NCI-H345 (cell line): ENCODE measurements at places on chromosomes 5 and 9.
A peak's percentile ranks its signal among the peaks of the same experiment; 100 is the strongest.

- DNase-seq, result no peak
Observed at GRCh38 chr5:74517700-74518099, 122.8 kb downstream of the ENC1 start.

GRCh38 chr5:35518104-35518503 is 99.6 kb upstream of the SPEF2 start:
- DNase-seq, result no peak

DNA sequence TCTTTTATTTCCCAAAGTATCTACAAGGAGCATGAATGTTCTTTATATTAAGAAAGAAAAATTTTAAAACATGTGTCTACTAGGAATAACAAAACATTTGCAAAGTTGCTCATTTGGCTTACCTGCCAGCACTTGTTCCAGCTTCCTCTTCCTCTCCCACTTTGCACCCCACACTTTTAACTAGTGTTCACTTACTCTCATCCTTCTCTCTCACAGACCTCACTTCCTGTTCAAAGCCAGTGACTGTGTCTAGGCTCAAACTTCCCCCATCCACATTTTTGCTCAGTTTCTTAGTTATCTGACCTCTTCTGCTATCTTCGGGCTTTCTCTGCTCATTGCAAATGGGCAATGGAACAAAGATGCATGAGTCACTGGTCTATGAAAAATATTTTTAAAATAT is 512.2 kb upstream of the ZNF462 start:
- DNase-seq, result no peak

- no peak for DNase-seq
Observed at GRCh38 chr5:137300411-137301240, 198.5 kb downstream of the SPOCK1 start.

DNA sequence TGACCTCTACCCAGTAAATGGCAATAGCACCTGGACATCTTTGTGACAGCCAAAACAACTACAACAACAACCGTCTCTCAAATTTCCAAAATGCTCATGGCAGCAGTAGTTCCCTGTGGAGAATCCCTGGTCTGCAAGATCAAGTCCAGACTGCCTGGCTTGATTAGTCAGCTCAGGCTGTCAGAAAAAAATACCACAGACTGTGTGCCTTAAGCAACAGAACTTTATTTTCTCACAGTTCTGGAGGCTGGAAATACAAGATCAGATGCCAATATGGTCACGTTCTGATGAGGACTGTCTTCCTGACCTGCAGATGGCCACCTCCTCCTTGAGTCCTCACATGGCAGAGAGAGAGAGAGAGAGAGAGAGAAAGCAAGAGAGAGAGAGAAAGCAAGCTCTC is 52.3 kb upstream of the MOCS2 start:
- no peak for DNase-seq

DNA sequence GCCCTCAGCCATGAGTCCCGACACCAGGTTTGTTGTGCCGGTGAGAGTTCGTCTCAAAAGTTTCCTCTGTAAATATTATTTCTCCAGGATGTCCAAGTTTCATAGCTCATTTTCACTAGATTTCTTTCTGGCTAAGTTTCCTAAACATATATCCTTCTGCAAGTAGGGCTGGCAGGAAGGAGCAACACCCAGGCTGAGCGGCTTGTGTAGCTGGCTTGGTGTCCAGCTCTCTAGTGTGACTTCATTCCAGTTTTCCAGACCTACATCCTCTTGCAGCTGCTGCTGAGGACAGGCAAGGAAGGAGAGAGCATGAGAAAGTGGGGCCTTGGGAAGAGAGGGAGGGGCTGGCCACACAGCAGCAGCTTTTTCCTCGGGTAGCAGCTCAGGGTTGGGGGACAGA is 80.3 kb downstream of the FGF1 start:
- no peak for DNase-seq

- no peak for DNase-seq
Observed at GRCh38 chr5:78972654-78973428, 12.3 kb downstream of the ARSB start.

DNA sequence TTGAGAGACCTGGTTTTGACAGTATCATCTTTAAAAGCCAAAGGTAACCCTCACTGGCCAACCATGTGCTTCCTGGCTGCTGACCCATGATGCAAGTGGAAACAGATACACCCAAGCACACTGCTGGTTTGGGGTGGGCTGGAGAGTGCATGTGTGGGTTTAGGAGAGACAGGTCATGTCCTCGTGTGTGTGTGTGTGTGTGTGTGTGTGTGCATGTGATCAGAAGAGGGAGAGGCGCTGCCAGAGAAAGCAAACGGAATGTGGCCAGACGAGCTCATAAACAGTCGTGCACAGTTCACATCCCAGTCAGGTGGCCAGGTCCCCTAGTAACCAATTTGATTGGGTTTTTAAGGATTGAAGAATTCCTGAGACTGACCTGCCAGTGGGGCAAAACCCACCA is 112.8 kb upstream of the ICE1 start:
- no peak for DNase-seq

DNA sequence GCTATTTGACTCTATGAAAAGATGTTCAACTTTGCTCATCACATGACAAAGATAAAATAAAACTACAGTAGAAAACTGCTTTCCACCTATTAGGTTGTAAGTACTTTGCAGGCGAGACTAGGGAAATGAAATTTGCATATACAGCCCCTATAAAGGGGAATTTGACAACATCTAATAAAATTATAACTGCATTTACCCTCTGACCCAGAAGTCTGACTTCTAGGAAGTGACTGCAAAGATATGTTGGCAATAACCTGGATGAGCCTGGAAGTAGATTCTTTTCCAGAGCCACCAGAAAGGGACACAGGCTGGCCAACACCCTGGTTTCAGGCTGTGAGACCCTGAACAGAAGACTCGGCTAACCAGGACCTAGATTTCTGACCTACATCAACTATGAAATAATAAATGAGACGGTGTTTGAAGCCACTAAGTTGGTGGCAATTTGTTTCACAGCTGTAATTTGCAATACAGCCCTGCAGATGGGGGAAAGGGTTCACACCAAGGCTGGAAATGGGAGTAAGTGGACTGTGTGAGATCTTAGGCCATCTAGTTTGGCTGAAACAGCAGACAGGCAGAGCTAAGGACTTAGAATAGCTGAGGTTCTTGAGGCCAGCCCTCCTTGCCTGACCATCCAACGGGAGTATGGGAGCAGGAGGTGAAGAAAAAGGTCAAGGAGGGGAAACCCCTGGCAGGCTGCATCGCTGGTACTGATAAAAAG is 106.6 kb downstream of the SIL1 start:
- peak; percentile 30 for DNase-seq

DNA sequence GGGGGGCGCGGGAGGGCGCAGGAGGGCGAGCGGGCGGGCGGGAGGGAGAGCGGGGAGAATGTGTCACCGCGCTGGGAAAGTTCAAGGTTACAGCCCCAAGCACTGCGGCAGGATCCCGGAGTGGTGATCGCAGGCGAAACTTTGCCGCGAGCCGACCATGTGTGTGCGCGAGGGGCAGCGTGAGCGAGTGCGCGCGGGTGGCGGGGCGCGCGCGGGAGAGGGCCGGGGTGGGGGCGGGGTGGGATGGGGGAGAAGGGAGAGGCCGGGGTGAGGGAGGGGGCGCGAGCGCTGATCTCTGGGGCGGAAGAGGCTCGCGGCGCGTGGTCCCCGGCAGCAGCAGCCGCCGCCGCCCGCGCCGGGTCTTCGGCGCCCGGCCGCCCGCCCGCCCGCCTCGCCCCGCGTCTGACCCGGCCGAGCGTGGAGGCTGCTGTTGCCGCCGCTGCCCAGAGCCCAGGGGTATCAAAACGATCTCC is at the start of gene NFIB:
Gene NFIB, minus strand, starts transcription at position 191 of the 473 bp plus-strand sequence. CDS start 630 bp downstream, outside the sequence.
- DNase-seq, result peak; percentile 74

- no peak for DNase-seq
Observed at GRCh38 chr9:125202846-125203618, 2.7 kb downstream of the RABEPK start.
